Stimulated activated CD8-positive, alpha-beta memory T cell treated with anti-CD3 and anti-CD28 coated beads, Interleukin-4, amount 100 ng/mL, for 48 hours (primary cell): ENCODE measurements at places on chromosomes 5 and 9.

DNA sequence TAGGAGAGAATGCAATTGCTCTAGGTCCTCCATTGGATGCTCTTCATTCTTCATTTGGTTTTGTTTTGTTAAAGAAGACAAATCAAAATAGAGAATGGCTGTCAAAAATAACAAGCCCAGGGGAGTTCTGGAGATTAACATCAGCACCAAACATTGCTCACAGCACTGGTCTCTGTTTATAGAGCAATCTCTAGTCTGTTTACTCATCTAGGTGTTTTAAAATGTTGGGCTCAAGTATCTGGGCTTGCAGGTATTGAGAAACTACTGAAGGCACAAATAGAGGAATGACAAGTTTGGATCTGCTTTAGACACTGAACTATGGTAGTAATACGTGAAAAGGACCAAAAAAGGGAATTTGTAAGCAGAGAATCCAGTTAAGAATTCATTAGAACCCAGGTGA lies 77.0 kb upstream of the TMC1 start:
- DNase-seq: no peak

DNA sequence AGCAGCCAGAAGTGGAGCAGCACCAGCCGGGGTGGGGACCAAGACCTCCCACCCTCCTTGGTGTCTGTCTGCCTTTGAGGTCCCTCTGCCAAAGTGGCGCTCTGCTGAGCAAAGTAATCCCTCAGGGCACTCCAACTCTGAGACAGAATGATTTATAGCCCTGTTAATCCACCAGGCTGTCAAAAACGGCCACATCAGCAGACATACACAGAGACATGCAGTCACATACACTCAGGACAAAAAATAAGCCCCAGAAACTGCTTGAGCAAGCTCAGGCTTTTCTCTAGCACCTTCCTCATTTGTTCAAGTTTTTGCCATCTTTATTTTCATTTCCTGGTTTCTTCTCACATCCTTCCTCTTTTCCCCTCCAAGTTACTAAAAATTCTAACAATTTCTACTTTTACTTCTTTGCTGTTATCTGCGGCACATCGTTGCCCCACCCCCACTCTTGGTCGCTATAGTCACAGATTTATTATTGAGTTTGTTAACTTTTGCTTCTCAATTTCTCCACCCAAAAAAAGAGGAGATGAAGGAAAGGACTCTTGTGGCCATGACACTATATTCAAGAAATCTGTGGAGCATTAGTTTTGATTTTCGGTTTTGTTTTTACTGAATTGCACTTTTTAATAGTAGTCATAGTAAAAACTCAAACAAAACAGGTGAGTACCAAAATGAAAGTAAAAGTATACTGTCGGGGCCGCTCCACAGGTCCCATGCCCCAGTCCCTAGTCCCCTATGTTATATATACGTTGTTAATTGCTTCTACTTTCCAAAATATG lies 17.4 kb upstream of the ADRB2 start:
- no peak for DNase-seq

- DNase-seq: no peak
Measured at GRCh38 chr5:44266882-44267576, 122.2 kb downstream of the FGF10 start.

GRCh38 chr5:146565764-146566367 lies 49.9 kb upstream of the GPR151 start:
- DNase-seq: peak; percentile 58

GRCh38 chr5:134934202-134934601 lies 29.3 kb downstream of the PCBD2 start:
- DNase-seq: no peak

DNA sequence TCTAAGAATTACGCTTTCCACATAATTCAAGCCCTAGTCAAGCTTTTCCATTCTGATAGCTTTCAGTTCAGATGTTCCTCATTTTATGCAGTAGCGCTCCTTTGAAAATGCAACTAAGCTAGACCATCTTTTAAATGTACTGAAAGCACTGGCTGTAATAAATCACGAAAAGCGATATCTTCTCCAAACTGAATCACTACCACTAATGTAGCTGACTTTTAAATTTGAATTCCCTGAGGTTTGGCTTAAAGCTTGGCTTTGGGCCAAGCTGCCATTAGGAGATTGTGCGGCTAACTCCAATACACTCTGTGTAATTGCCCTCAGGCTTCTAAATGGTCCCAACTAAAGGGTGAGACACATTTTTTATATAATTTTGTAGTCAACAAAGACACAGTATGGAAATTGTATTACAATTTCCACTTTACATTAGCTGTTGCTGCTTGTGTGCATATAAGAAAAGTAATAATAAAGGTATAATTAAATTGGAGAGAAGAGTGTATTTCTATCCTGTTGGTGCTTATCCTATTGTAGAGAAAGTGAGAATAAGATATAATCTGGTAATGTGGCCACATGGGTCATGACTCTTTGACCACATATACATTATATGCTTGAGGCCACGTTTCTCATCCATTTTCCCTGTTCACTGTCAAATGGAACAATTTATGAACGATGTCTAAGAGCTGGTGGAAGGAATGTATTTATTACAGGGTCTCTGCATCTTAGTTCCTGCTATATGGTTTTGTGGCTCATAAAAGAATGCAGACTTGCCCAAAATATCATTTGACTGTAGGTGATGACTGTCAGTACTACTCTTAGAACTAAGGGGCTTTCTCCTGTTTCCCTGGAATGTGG lies 118.7 kb upstream of the TAF11L2 start:
- no peak for DNase-seq

- no peak for DNase-seq
Measured at GRCh38 chr9:126377536-126377935, 50.9 kb downstream of the MVB12B start.

DNA sequence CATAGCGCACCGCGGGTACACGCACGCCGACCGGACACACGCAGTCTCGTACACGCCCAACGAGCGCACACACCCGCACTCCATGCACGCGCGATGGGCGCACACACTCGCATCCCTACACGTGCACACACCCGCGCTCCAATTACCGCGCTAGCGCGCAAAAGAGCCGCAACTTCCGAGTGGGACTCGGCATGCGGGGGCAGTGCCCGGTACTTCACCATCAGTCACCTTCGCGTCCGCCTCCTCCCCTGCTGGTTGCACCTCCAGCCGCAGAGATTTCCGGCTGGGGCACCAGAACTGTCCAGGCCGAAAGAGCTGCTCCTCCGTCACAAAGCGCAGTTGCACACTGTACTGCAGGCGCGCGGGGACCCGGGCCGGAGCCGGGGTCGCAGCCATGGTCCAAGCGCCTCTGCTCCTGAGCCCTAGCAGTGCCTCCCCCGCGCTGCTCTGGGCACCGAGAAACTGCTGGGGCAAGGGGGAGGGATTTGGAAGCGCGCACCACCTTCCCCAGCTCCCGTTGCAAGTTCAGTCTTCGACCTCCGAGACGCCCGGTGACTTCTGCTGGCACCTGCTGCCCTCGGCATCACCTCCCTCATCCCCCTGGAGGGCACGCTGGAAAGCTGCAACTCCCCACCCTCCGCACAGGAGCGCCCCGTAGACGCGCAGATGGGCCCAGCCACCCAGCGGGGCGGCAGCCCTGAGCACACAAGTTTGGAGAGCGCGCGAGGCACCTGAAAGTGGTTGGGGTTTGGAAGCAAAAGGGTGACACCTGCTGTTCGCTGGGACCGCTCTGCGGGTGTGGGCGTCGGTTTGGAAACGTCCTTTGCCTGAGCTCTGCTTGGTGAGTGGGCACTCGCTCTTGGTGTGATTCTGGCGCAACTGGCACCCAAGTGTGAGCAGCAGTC lies 337.4 kb upstream of the PUM3 start:
- peak; percentile 61 for DNase-seq

DNA sequence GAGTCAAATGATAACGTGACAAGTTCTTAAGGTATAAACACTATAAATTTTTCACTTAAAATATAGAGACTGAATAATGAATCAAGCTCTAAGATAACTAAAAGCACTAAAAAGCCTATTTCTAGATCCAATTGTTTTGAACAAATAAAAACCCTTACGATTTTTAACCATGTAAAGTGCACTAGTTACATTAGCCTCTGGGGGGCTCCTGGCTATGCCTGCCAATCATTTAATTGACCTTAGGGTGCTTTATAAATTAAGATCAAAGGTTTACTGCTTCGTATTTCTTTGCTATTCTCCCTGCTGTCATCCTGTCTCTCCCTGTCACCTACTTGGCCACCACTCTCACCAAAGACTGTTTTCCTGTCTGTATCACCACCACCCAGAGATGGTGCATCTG lies 133.4 kb downstream of the ESM1 start:
- no peak for DNase-seq

DNA sequence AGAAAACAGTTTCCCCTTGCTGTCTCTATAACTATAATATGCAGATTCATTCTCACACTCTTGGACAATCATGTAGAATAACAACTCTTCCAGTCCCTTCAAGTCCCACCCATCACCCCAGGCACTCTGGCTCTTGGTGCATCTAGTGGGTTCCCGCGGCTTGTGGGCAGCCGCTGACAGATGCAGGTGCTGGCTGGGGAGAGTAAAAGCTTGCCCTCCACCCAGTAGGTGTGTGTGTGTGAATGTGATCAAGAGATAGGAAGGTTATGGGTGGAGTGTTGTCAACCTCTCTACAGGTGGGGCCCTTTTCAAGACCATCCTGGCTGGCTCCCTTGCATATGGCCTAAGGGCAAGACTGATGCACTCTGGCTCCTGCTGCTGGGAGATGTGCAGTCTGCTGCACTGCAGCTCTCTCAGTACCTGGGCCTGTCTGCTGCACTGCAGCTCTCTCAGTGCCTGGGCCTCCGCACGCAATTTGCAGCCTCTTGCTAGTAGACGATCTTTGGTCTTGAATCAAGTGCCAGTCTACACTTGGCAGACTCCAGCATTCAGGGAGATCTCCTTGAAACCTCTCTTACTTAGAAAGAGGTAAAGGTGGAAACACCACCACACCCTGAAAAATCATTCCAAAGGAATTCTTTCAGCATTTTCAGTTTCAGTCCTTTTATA lies 189.7 kb upstream of the GDNF start:
- no peak for DNase-seq
